Left ventricle myocardium inferior (tissue), 1 donor: ENCODE measurements at places on chromosomes 13 and 19. TPM values are rescaled to one million over a fixed set of nuclear protein-coding genes. Genes with fewer than 3 reads are reported as not detected.

DNA sequence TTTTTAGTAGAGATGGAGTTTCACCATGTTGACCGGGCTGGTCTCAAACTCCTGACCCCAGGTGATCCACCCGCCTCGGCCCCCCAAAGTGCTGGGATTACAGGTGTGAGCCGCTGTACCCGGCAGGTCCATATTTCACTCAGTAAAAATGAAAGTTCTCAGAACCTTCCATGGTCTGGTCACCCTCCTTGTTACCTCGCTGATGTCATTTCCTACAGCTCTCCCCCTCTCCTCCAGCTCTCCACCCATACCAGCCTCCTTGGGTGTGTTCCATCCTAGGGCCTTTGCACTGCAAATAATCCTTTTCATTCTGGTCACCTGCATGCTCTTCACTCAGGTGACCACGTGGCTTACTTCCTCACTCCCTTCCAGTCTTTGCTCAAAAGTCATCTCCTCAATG is 78.2 kb upstream of the TNFSF11 start:
- DNase-seq, result no peak

- DNase-seq, result no peak
Measured at GRCh38 chr19:11116507-11116906, 27.2 kb downstream of the LDLR start.

Gene PROZ
- total RNA-seq, result not detected

GRCh38 chr19:33673258-33673875 is 51.6 kb downstream of the CHST8 start:
- DNase-seq, result no peak

GRCh38 chr19:48716562-48717291 is 2.8 kb downstream of the MAMSTR start:
- peak; percentile 66 for DNase-seq

Gene KASH5
- not detected for total RNA-seq

- DNase-seq, result no peak
Measured at GRCh38 chr19:30214651-30215051, 157.5 kb upstream of the ZNF536 start.

DNA sequence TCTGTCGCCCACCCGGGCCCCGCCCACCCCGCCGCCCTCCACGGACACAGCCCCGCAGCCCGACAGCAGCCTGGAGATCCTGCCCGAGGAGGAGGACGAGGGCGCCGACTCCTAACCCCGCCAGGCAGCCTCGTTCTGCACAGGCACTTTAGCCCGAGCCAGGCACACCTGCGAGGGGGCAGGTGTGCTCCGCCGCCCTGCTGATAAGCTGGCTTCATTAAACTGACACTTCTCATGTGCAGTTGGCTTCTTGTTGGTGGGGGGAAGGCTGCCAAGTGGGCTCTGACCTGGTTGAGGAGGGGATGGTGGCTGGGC is 8.2 kb downstream of the IL4I1 start:
- no peak for DNase-seq

GRCh38 chr13:51822106-51822815 is 18.3 kb upstream of the DHRS12 start:
- no peak for DNase-seq

GRCh38 chr19:1715540-1715939 is 37.8 kb upstream of the ONECUT3 start:
- no peak for DNase-seq
